ENCODE measurements at places on chromosomes 5 and 9.

DNA sequence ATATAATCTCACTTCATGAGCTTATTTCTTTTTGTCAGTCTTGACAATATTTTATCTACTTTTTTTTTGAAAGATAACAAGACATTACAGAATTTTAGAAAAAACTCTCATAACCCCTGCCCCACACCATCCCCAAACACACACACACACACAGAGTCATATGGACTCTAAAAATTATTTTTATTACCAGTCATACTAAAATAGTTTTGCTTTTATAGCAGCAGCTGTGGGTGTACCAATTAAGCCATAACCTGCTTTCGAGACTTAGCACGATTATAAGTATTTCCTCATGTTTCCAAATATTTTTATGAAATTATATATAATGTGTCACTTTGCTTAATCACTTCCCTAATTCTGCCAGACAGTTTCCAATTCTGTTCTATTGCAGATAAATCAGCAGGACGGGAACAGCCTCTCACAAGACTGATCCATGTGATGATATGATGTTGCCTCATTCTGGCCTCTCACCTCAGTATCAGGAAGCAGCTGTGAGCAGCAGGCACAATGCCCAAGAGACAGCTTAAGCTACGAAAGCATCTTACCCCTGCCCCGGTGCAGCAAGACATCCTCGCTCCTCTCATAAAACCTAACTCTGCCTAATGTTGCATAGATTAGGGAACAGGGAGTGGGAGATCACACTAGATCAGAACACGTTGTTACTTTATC, 7.0 kb downstream of the PDCL start:
- peak; percentile 96 for DNase-seq

- no peak for DNase-seq
Observed at GRCh38 chr5:38734353-38734752, 111.5 kb upstream of the OSMR start.

GRCh38 chr9:133787754-133788025, 49.5 kb upstream of the SARDH start:
- DNase-seq, result no peak

DNA sequence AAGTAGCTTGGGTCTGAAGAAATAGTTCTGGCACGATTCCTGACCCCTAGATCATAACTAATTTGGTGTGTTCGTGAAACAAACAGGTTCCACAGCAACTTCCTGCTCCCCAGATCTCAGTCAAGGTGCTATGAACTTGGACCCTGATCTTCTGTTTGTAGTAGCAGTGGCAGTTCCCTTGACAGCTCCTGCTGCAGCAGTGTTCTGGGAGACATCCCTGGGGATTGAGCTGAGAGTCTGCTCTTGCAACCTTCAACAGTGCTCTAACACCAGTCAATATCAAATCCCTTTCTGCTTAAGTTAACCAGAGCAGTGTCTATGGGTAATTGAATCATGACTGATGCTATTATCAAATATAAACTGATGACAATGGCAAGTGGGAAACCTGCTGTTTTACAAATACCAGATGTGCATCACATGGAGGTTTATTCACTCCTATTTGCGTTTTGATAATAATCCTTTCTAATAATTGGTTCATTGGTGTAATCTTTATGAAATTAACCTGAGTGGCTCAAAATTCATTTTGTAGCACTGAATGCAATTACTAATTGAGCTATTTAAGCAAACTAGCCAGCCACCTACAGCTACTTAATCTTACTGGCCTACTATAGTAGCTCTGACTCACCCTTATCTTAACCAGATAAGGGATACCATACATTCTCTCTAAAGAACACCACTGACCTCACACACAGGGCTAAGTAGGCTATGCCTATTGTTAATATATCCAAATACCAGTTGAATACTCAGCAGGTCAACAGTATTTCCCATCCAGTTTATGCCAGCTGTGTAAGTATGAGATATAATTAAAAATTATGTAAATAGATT, 21.9 kb downstream of the KDM4C start:
- DNase-seq, result no peak

- no peak for DNase-seq
Observed at GRCh38 chr5:6586647-6587042, 46.2 kb downstream of the NSUN2 start.

DNA sequence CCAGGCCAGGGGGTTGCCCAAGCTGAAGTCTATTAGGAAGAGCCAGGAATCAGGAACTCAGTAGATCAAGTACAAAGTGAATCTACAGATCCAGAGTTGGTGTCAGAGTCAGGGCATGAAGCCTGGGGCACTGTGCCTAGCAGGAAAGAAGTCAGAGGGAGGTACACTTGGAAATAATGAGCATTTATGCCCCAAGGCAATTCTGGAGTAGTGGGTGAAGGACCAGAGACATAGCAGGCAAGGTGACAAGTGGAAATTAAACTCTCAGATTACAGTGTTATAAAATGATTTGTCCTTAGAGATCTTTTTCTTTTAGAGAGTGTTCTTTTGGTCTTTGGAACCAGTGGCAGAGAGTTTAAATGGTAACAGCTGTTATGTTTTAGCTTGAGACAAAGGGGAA, 138.0 kb downstream of the ADAMTSL1 start:
- no peak for DNase-seq

GRCh38 chr9:37302277-37302676, 120.2 kb upstream of the GRHPR start:
- no peak for DNase-seq

DNA sequence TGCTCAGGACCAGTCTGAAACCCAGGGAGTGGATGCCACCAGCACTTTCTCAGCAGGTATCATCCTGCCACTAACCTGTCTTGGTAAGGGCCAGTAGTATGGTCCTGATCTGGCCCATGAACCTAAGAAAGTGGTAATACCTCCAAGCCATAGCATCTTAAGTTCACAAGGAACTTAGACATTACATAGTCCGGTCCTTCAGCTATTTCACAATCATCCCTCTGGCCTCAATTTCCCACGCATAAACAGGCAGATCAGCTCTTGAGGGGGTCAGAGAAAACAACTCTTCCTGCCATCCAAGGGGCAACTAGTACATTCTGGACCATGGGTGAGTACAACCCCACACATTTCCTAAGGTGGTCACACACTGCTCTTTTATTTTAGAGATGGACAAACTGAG, 88.2 kb downstream of the PPIC start:
- DNase-seq, result no peak

GRCh38 chr9:98085058-98085457, 28.5 kb downstream of the NANS start:
- no peak for DNase-seq

- DNase-seq, result no peak
Observed at GRCh38 chr5:173736923-173737412, 120.5 kb upstream of the BOD1 start.

GRCh38 chr9:1532171-1532570, 482.0 kb downstream of the DMRT2 start:
- no peak for DNase-seq

GRCh38 chr9:36138496-36138895, 2.0 kb downstream of the GLIPR2 start:
- DNase-seq, result no peak

GRCh38 chr9:70868661-70869652, 252.5 kb downstream of the TRPM3 start:
- no peak for DNase-seq

DNA sequence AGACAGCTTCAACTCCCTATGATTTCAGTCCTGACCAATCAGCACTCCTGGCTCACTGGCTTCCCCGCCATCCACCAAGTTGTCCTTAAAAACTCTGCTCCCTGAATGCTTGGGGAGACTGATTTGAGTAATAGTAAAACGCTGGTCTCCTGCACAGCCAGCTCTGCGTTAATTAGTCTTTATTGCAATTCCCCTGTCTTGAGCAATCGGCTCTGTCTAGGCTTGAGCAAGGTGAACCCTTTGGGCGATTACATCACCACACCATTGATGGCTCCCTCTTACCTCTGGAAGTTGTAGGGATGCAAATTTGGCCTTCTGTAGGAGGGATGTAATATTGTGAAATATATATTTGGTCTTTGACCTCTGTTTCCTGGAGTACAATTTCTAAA, 2.9 kb upstream of the SLC23A1 start:
- peak; percentile 11 for DNase-seq

- no peak for DNase-seq
Observed at GRCh38 chr5:56317923-56318561, 84.9 kb upstream of the ANKRD55 start.

- no peak for DNase-seq
Observed at GRCh38 chr5:142263346-142263745, 61.5 kb downstream of the SPRY4 start.

DNA sequence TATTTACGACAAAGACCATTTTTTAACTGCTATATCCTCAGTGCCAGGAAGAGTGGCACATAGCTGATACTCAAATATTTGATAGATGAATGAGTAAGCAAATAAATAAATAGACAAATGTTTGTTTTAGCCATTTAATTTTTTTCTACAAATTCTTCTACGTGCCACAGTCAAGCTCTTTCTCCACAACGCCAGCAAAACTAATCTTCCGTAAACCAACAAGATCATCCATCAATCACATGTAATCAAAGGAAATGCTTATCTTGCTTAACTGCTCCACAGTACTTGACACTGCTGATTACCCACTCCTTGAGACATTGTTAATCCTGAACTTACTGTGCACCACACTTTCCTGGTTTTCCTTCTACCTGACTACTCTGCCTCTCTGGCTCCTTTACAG, 136.7 kb downstream of the EDIL3 start:
- no peak for DNase-seq

DNA sequence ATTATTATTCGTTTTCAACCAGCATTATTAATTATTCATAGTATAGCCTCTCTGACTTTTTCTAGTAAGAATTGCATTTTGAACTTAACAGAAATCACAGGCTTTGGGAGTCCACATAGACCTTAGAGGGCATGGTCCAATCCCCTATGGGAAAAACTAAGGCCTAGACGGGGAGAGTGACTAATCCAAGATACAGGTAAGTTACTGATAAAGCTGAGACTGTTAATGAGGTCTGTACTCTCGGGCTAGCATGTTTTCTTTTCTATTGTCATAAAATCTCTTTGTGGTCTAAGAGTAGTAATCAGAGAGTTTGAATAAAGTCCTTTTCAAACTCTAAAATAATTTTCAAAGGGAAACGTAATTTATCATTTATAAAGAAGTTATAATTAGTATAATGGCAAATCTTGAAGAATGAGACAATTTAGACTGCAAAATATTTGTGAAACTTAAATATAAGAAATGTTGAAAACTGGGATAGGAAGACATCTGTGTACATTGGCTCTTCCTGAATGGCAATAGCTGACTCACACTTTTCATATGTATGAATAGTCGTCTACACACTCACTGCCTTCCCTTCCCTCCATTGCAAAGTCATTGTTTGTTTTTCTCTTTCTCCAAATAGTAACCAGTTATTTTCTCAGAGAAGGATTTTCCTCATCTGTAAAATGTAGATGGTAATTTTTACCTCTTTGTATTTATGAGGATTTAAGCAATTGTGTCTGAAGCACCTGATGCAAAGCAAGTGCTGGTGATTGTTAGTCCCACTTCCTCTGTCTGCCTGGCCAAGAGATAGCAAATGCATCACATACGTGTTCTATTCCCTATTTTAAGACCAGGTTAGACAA, 207.9 kb upstream of the CD180 start:
- no peak for DNase-seq

GRCh38 chr9:96495341-96495740, 45.4 kb downstream of the HABP4 start:
- no peak for DNase-seq

DNA sequence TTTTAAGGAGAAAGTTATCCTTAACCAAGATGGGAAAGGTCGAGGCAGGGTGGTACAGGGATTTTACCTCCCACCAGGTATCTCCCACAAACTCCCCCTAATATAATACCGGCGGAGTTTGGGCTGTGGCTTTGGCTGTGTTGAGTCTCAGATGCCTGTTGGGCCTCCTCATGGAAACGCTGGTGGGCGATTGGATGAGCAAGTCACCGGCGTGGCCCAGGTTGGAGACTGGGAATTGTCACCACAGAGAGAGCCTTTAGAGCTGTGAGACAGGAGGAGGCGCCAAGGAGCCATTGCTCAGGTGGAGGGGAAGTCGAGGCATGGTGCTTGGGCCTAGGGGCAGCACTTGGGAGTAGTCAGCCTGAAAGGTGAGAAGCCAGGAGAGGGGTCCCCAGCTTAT, 3.4 kb upstream of the CAMSAP1 start:
- DNase-seq, result no peak

GRCh38 chr5:131589510-131590348, 45.3 kb downstream of the RAPGEF6 start:
- peak; percentile 22 for DNase-seq

DNA sequence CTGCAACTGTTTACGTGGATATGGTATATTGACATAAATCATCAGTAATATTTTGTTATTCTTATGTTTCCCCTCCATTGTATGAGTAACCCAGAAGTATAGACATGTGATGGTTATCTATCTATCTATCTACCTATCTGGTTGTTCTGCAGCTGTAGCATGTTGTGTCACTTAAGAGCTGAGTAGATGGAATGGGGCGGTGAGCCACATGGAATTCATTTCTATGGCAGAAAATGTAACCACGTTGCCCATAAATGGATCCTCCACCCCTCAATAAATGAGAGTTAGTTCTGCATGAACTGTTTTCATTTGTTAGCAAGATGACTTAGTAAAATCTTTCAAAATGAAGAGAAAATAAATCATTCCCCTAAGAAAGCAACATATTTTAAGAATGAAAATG, 553.2 kb downstream of the MAT2B start:
- DNase-seq, result no peak

GRCh38 chr9:1461812-1462211, 411.7 kb downstream of the DMRT2 start:
- no peak for DNase-seq

- no peak for DNase-seq
Observed at GRCh38 chr9:105311306-105311705, 66.9 kb downstream of the SLC44A1 start.

DNA sequence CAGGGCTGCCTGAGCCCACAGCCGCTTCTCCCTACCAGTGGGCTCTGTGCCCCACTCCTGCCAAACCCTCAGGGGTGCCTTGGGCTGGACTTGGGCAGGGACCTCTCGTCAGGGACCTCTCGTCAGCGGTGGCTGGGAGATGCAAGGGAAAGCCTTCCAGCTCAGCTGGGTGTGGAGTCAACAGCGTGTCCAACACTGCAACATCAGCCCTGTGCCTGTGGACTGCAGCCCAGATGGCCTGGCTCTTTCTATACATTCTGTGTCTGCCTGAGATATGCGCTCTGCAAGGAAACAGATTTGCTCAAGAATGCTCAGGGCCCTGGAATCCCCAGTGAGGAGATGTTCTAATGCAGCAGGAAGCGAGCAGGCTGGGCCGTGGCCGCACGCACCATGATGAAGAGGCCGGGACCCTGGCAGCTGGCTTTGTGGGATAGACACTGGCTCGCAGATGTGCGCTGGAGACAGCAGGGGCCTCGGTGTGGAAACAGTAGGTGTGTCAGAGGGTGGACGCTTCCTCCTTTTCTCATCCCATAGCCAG, 85.0 kb upstream of the COL5A1 start:
- no peak for DNase-seq

GRCh38 chr9:111253742-111254437, 76.1 kb downstream of the OR2K2 start:
- DNase-seq, result peak; percentile 69

- no peak for DNase-seq
Observed at GRCh38 chr5:83270311-83270710, 193.0 kb downstream of the XRCC4 start.

- DNase-seq, result no peak
Observed at GRCh38 chr5:176640616-176641015, 6.7 kb upstream of the TSPAN17 start.

All from inflammatory macrophage treated with lipopolysaccharide for 1 hour (primary cell).